ENCODE measurements at places on chromosomes 7 and 10.
A peak's percentile ranks its signal among the peaks of the same experiment; 100 is the strongest.

DNA sequence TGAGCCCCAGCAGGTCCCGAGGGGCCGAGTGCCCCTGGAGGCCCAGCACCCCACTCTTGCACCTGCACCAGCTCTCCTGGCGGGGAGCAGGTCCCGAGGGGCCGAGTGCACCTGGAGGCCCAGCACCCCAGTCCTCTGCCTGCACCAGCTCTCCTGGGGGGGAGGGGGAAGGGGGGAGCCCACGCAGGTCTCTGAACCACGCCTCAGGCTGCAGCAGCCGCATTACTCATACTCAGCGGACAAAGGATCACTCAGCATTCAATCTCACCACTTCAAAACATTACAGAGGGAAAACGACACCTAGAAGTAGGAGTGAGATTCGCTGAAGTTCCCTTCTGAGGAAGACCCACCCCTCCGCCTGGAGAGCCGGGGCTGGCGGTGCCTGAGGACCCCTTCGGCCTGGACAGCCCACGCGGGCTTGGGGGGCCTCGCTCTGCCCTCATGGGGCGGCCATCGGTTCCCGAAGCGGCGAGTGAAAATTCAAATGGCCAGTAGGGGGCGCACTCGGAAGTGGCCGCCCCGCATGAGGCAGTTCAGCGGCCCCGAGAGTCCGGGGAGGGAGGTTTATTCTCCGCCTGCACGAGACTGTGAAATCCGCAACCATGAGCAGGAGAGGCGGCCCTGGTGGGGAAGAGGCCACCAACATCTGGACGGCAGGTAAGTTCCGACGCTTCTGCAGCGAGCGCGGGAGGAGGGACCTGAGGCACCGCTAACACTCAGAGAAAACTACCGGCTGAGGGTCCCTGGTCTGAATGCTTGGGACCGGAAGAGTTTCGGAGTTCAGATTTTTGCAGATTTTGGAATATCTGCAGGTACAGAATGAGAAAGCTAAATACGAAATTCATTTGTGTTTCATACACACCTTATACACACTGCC is 1.1 kb upstream of the GPER1 start:
- DNase-seq: peak; percentile 89

DNA sequence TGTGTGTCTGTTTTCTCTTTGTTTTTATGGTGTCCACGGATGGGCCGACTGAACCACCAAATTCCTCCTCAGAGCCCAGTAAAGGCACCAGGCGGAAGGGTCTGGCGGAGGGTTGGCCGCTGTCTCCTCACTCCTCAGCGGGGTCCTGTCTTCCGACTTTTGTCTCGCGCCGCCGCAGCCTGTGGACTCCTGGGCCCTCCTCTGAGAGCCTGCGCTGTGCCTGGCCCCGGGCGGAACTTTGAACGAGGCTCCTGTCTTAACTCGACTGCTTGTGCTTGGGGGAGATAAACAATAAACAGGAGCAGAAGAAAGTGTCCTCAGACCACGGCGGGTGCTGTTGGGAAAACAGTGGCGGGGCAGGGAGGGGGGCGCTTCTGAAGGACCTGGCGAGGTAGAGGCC is 2.2 kb upstream of the FAM20C start:
- no peak for DNase-seq

GRCh38 chr10:113084031-113084430 is 134.0 kb downstream of the TCF7L2 start:
- DNase-seq: no peak

- DNase-seq: no peak
Observed at GRCh38 chr7:36623247-36623646, 101.0 kb downstream of the AOAH start.

GRCh38 chr10:1151076-1152033 is 95.2 kb downstream of the WDR37 start:
- no peak for DNase-seq

GRCh38 chr7:129370812-129371211 is 63.4 kb upstream of the STRIP2 start:
- no peak for DNase-seq

DNA sequence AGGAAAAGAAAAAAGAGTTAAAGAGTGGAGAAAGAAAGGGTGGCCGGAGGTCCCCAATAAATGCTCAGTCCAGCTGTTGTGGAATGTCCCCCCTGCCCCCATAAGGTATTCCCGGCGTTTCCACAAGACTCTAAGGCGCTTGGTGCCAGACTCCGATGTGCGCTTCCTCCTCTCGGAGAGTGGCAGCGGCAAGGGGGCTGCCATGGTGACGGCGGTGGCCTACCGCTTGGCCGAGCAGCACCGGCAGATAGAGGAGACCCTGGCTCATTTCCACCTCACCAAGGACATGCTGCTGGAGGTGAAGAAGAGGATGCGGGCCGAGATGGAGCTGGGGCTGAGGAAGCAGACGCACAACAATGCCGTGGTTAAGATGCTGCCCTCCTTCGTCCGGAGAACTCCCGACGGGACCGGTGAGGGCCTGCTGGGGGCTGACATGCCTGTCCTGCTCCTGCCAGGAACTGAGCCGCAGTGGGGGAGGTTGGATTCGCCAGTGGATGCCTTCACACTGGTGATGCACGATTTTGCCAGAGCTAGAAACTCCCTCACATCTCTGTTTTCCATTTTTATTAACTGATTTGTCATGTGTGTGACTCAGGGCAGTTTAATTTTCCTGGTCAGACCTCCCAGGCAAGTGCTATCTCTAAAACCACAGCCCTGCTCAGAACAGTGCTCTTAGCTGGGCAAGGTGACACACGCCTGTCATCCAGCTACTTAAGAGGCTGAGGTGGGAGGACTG is 34.2 kb downstream of the TACR2 start:
- DNase-seq: no peak

- DNase-seq: no peak
Observed at GRCh38 chr7:110347081-110347480, 743.8 kb upstream of the LRRN3 start.

- DNase-seq: peak; percentile 56
Observed at GRCh38 chr7:155233311-155234157, 64.1 kb upstream of the INSIG1 start.

- no peak for DNase-seq
Observed at GRCh38 chr10:14220026-14220425, 110.7 kb downstream of the FRMD4A start.

Measured in right kidney (tissue), 9 donors.